Glutamatergic neuron (in vitro differentiated cells): ENCODE measurements at places on chromosomes 5 and 9. TPM values are rescaled to one million over a fixed set of nuclear protein-coding genes. Genes with fewer than 3 reads are reported as not detected.

DNA sequence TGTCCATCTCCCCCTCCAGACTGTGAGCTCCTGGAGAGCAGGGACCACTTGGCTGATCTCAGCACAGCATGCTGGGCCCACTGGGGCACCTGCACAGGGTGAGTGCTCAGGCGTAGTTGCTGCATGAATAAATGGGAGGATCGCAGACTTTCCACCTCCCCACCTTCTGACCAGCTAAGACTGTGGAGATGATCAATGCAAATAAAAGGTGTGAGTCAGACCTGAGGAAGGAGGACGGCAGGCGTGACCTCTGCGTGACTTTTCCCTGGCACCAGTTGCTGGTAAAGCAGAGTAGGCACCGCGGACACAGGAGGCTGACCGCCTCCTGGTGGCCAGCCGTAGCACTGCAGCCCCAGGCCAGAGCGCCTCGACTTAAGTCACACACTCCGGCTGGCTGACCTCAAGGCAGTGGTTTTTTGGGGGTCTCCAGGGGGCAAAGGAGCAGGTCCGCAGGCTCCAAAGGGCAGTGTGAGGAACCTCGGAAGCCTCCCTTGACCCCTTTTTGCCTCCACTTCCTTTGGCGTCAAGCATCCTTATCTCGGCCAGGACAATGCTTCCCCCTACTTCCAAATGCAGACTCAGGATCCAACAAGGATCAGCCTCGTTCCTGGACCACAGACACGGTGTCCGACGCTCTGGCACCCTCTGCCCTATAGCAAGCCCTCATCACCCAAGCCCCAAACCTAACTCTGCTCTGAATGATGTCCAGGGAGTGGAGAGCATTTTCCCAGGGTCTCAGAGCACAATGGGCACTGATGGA is 12.7 kb upstream of the TDRD7 start:
- DNase-seq = peak; percentile 80

DNA sequence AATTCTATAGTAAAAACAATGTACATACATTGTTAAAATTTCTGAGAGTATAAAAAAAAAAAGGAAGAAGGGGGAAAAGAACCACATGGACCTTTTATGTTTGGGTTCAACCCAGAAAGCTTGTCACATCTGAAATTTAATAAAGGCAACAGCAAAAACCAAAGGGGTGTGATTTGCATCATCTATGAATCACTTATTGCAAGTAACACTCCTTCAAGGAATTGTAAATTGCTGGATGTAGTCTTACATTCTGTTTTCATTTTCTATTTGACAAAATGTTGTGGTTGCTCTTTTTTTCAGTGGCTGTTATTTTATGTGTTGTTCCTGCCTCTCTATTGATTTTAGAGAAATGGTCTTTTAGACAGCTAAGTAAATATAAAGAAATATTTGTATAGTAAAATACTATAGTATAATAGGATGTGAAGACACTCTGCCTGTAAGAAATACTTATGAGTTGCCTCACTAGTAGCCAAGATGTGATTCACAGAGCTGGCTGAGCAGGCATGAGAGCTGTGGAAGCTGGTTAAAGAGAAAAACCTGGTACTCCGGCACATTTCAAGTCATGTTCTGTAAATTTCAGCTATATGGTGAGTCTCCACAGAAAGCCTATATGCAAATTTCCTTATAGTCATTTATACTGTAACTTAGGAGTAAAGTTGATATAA is 131.1 kb upstream of the CNTLN start:
- no peak for DNase-seq

- no peak for DNase-seq
These were observed 260.0 kb downstream of the AUH start for GRCh38 chr9:91101611-91102168.

GRCh38 chr5:158699298-158699880 is 400.3 kb downstream of the EBF1 start:
- no peak for DNase-seq

DNA sequence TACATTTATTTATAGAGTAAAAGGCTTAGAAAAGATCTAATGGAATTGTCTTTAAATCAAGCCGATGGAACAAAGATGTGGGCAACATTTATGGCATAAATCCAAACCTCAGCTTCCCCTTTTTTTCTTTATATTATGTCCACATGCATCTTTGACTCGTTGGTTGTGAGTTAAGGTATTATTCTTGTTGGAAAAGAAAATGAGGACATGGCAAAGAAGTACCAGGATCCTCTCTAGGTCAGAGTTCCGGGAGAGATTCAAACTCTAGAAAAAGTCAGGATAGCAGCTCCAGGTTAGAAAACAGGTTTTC is 508 bp upstream of the NME5 start:
- no peak for DNase-seq

DNA sequence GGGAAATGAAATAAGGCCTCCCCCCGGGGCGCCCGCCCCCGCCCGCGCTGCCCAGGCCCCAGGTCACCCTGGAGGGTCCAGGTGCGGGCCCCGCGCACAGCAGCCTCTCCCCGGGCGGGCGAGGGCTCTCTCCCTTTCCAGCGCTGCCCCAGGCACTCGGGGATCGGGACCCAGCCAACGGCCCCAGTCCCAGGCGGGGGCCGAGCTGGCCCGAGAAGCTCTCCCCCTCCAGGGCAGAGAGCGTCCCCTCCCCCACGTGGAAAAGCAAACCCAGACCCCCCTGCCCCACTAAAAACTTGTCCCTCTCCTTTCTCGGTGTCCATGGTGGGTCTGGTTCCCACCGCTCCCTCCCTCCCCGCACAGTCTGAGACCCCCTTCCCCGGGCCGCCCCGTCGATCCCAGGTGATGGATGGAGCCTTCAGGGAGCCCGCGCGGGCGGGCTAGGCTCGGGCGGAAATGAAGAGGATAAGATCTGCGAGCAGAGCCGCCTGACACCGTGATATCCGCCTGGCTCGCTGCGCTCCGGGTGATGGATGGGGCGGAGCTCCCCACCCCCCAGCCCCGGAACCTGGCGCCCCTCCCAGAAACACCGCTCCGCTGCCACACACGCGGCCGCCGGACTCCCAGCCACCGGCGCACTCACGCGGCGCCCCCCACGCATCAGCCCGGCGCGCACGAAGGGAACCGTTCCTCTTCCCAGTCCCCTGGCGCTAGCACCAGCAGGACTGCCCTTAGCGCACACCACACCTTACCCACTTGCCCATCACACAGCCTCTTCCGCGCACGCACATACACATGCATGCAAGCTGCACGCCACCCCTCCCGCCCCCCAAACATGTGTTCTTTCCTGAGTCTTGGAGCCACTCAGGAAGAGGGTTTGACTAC is 81.7 kb upstream of the ZBTB43 start:
- peak; percentile 41 for DNase-seq

GRCh38 chr5:174101195-174101730 is 55.8 kb downstream of the NSG2 start:
- DNase-seq = no peak

- no peak for DNase-seq
These were observed 348.5 kb downstream of the BNC2 start for GRCh38 chr9:16521868-16522411.

DNA sequence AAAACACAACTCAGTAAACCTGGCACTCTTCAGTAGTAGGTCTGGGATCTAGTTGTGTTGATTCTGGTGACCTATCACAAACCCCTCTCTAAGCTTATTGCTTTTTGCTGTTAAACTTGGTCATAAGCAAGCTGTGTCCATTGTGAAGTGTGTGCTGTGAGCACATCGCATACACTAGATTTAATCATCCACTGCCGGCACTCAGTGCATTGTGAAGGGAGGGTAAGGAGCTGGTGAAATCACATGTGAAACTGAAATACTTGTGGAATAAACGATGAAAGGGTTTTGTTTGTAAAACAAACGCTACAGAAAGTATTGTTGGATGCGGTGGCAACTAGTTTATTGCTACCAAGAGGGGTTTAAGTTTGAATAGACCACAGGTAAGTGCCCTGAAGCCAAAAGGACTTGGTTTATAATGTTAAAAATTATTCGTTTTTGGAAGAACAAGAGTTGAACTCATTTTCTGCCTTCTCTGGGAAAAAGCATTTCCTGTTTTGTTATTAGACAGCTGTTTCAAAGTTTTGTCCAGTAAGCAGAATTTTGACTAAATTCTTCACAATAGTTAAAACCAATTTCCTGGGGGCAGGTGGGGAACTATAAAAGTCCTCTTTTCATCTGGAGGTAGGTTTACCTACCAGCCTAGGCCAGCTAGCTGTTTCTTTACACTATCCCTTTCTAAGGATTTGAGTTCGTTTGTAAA is 24.6 kb downstream of the TJP2 start:
- DNase-seq = no peak

GRCh38 chr5:69048230-69048629 is 45.6 kb upstream of the SLC30A5 start:
- no peak for DNase-seq

Gene GAS1
- total RNA-seq = 6.1 TPM

Gene DOCK8
- 0.22 TPM for total RNA-seq
